Lower lobe of right lung (tissue), 2 donors: ENCODE measurements at places on chromosomes 1 and 21. TPM values are rescaled to one million over a fixed set of nuclear protein-coding genes. Genes with fewer than 3 reads are reported as not detected.

- DNase-seq: no peak
These were observed 11.8 kb upstream of the TTC22 start for GRCh38 chr1:54812801-54813484.

- no peak for DNase-seq
These were observed 11.1 kb upstream of the GJA5 start for GRCh38 chr1:147771226-147772125.

DNA sequence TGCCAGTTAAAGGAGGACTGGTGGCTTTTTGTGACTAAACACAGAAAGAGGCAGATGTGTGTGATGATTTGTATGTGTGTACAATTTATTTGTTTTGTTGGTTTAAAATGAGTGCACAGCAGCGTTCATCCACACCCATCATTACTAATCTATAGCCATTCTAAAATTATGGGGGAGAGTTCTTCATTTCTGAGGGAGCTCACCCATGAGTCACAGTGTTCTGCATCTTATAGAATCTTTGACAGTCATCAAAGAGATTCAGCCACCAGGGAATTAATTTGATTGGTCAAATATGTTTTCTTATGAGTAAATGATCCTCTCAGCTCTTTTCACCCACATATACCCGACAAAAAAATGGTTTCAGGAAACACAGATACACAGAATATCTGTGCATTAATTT is 147.9 kb downstream of the GREM2 start:
- no peak for DNase-seq

EPHA8 gene
- total RNA-seq: not detected

GUCA2B gene
- total RNA-seq: not detected

GRCh38 chr1:112140743-112141142 is 151.3 kb upstream of the KCND3 start:
- DNase-seq: no peak

DNA sequence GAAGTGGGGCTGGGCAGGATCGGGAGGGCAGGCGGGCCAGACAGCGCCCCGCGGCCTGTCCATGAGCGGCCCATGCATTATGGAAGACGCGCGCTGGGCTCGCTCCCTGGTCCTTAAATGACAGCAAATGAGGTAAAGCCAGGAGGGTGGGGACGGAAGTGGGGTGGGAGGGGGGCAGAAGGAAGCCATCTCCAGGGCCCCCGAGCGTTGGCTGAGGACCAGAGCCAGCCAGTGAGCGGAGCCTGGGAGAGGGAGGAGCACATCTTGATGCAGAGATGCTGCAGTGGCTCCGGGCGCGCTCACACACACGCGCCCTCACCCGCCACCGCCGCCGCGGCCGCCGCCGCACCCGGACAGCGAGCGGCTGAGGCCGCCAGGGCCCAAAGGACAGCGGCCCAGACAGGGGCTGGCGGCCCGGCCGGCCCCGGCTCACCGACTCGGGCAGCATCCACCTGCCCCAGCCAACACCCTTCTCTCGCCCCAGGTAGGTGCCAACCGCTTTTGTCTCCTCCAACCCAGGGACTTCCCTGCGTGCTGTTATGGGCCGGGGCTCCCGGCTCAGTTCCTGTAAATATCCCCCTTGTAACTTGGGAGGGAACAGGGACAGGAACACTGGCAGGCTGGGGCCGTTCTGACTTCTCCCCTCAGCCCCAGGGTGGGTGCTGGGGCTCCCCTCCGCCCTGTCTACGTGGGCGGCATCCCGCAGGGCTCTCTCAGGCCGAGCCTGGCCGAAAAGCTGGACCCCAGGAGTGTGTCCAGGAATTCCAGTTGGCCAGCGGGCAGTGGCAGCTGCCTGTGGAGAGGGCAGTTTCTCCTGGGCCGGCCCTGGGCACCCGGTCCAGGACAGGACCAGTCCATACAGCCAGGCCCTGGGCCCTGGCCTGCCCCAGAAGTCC is at the start of gene CNTN2:
Gene CNTN2, plus strand, starts transcription at position 302 of the 896 bp plus-strand sequence. CDS start 9,974 bp downstream, outside the sequence.
- DNase-seq: no peak

DNA sequence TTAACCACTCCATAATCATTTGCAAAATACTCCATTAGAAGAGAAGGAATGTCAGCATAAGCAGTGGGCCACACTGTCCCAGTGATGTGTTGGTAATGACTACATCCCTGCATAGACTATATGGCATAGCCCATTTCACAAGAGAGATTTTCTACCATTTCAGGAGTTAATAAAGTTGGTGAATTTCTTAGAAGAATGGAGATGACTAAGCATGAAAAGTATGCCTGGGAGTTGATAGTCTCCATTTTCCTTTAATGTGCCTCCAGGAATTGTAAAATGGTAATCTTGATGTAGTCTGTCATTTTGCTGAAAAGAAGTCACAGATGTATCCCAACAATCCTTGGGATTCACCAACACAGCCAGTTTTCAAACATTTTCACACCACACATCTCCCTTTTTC is 608.8 kb upstream of the CHRM3 start:
- no peak for DNase-seq

DNA sequence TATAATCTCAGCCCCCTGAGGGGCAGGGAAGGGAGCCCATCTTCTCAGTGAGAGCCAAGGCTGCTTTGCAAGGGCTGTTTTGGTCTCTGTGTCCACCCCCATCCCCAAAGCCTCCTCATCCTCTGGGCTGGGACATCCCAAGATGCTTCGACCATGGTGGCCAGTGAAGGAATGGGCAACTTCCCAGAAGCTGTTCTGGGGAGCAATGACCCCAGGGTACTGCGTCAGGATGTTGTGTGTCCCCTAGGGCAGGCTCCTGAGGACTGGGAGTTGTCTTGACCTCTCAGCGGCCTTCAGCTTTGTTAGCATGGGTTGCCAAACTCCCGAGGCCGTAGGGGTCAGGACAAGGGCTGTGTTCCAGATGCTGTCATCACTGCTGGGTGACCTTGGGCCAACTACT is 238.4 kb upstream of the POU3F1 start:
- no peak for DNase-seq

GRCh38 chr1:151137789-151138188 is 8.6 kb downstream of the SEMA6C start:
- DNase-seq: no peak

DNA sequence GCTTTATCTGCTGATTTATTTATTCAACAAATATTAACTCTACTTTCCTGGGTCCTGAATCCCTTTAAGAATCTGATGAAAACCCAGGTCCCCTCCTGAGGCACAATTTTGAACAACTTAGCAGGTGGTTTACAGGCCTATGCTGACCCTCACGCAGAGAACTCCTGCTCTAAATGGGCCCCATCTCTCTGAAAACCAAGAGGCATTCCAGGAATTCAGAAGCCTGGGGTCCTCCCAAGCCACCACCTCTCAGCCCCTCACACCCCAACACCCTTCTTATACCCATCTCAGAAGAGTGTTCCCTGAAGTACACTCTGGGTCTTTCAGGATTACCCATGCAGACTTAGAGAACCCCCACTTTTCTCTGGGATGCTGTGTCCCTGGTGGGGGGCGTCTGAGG is 34.5 kb downstream of the LHX4 start:
- no peak for DNase-seq

GRCh38 chr1:63847308-63847910 is 73.6 kb downstream of the ROR1 start:
- no peak for DNase-seq

- no peak for DNase-seq
These were observed 44.9 kb downstream of the SSBP3 start for GRCh38 chr1:54361342-54361741.

GRCh38 chr21:40587736-40588346 is 259.1 kb downstream of the DSCAM start:
- DNase-seq: no peak

GRCh38 chr1:51535006-51535592 is 16.0 kb upstream of the EPS15 start:
- no peak for DNase-seq

GRCh38 chr1:245990315-245991022 is 516.6 kb downstream of the SMYD3 start:
- no peak for DNase-seq

RIIAD1 gene
- not detected for total RNA-seq

TCP10L gene
- total RNA-seq: 0.71 TPM

- no peak for DNase-seq
These were observed 3.1 kb downstream of the KCNA10 start for GRCh38 chr1:110515891-110516290.

DNA sequence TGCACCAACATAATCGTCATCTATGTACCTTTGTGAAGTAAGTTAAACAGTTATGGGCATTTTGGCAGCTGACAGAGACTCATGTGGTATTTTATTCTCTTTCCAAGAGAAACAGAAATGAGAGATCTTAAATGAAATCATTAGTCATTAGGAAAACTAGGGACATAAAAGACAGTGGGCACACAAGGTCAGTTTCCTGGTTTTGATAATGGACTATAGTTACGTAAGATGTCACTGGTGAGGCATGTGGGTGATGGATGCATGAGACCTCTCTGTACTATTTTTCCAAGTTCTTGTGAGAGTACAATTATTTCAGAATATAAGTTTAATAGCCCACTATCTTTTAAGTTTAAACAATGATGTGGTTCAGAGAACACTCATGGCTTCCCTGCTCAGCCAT is 216.9 kb downstream of the APP start:
- no peak for DNase-seq

SPATA17 gene
- 4.0 TPM for total RNA-seq

COL16A1 gene
- total RNA-seq: 11.8 TPM

LCE2A gene
- not detected for total RNA-seq

GSTM2 gene
- total RNA-seq: 35.7 TPM

IQGAP3 gene
- total RNA-seq: 1.7 TPM

S100A5 gene
- total RNA-seq: not detected

HSPA6 gene
- total RNA-seq: 13.0 TPM

DNA sequence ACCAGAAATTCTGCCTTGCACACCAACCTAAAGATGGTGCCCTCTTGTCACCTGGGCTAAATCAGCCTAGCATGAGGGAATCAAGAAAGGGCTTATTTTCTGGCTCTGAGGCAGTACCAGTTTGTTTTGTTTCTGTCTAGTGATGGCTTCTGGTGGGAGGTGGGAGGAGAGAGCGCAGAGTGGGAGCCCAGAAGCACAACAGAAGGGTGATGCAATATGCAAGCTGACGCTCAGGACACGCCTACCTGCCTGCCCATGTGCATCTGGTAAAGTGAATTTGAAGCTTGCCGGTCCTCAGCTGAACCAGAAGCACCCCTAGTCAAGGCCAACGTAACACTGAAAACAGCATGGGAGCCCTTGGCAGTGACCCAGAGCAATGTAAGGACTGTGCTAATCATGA is 138.4 kb upstream of the TIAM1 start:
- no peak for DNase-seq

IPP gene
- 13.4 TPM for total RNA-seq

RERE gene
- total RNA-seq: 88.5 TPM

PFDN2 gene
- total RNA-seq: 46.2 TPM
